ENCODE measurements at places on chromosomes 6 and 20.

DNA sequence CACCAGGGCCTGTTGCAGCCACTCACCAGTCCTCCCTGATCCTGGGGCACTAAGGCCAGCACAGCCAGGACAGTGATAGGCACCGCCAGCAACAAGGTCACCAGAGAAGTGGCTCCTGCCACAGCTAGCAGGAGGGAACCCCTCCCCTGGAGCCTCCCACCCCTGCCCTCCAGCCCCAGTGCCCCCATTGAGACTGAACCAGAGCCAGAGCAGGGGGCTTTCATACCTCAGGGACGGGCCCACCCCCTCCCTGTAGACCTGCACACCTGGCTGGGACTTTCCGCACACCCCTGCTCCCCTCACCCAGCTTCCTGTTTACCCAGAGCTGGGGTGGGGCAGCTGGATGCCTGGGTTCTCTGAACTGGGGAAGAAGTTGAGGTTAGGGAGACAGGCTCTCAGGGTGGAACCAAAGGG lies at the start of gene LTB:
TSS of gene LTB (minus strand) at position 195 of the 414 bp plus-strand sequence. CDS start at position 188, 7 bp downstream.
- no peak for DNase-seq

DNA sequence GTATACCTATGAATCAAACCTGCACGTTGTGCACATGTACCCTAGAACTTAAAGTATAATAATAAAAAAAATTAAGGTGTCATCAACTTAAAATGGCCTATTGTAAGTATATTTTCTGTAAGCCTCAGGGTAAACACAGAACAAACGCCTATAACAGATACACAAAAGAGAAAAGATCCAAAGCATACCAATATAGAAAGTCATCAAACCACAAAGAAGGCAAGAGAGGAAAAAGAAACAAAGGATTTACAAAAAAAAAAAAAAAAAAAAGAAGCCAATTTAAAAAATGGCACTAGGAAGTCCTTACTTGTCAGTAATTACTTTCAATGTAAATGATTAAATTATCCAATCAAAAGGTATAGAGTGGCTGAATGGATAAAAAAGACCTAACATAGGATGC lies 24.6 kb upstream of the ASF1A start:
- DNase-seq: no peak

- DNase-seq: no peak
Measured at GRCh38 chr6:108732091-108732870, 115.9 kb upstream of the ARMC2 start.

- no peak for DNase-seq
Measured at GRCh38 chr6:148479497-148479896, 136.9 kb downstream of the SASH1 start.

DNA sequence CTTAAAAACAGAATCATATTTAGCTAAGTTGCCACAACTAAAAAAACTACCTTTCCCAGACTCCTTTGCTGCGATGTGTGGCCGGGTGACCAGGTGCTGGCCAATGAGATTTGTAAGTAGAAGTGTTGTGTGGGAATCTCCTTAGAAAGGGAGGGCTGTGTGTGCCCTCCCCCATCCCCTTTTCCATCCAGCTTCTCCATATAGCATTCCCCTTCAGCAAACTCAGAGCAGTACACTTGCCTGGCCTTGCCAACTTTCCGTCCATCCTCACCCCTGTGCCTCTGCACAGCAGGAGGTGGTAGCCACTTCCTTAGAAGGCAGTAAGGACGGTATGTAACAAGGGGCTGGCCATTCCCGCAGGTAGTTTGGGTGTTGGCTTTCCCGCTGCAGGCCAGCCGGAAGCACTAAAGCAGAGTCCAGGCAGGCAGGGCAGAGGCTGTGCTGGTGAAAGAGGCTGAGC lies 22.3 kb upstream of the KCNK16 start:
- no peak for DNase-seq

DNA sequence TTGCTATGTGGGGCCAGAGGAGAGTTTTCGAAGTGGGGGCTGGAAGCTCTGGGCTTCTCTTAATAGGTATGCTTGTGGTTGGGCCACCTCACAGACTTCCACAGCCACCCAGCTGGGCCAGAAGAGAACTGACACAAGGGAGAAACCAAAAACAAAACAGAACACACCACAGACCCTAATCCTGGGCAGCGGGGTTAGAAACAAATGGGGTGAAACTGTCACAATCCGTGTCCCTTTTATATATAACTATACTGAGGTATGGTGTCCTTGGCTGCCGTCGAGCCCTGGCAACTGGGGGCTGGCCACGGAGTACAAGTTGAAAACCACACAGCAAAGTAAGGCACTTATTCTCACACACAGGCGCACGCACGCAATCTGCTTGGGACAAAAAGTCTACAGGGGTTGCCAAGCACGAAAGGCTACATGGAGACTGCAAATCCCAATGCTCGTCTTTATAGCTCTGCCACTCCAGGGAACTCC lies 78.3 kb downstream of the TRAM2 start:
- DNase-seq: no peak

DNA sequence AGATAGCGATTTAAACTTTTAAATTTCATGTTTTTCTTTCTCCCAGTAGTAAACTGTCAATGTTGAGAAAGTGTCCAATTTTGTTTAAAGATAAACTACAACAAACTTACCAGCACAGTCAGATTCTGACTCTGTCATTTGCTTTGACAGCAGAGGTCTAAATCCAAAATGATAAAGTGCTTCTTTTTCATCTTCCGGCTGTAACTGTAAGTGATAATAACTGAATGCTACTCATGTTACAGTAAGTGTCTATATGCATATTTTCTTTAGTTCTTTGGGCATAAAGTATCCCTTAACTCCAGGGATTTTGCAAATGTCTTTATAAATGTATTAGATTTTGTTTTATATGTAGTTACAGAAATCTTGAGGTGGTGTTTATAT lies 610.4 kb downstream of the RFPL4B start:
- DNase-seq: no peak

DNA sequence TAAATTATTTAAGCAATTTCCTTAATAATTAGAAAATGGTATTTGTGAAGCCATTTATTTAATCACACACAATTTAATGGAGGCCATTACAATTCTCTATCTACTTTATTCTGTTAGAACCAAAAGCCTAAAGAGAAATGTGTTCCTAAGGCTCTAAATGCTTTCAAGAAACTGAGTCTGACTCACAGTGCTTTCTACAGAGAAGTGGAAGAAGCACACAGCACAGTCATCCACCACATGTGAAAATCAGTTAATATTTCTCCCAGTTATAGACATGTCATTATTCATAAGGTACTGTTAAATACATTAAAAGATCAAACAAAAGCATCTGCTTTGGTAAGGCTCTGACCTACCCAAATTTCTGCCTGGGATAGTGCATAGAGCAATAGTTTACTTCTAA lies 214.4 kb downstream of the ALDH8A1 start:
- DNase-seq: no peak

- DNase-seq: no peak
Measured at GRCh38 chr6:133337308-133337707, 96.2 kb downstream of the EYA4 start.

DNA sequence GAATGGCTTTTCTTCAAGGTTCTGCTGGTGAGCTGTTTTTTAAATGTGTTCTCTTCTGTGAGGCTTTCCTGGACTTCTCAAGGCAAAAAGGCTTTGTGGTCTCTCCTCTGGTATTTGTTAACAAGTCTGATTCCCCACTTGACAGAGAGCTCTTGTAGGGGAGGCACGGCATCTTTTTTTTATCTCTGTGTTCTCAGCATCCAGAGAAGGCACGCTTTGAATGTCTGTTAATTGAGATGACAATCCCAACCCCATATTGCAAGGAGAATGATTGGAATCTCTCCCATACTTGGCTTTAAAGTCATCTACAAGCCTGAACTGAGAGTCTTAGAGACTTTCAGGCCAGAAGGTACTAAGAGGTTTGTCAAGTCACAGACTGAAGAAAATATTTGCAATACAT lies 22.6 kb downstream of the EDN1 start:
- DNase-seq: no peak

GRCh38 chr6:18368277-18369105 lies 18.7 kb upstream of the RNF144B start:
- DNase-seq: no peak

DNA sequence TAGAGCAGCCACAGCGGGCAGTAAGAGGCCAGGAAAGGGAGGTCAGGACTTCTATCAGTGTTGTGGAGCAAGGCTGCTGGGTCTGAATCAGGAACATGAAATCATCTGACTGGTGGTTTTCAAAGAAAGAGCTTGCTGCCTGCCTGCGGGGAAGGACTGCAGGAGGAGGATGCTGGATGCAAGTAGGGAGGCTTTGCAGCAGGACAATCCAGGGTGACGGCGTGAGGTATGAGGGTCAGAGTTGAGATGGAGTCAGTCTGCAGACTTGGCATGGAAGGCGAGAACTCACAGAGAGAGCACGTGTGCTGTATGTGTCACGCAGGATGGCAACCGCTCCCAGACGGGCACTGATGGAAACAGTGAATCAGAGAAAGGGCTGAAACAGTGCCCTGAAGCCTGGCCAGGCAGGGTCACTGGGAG lies 59.2 kb upstream of the CD93 start:
- no peak for DNase-seq

DNA sequence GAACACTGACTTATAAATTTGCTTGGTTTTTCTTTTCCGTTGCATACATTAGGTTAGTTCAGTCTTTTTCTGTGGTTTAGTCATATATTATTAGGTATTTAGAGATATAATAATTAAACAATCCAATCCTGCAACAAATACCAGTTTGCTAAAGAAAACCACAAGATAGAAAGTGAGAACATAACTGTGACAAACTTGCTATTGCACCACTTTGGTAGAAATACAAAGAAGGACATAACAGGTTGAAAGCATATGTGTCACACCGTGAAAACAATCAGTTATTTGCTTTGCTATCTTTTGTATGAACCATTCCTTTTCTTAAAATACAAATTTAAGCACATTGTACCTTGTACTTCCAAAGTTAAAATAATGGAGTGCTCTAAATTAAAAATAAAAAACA lies 42.0 kb upstream of the KCNQ5 start:
- no peak for DNase-seq

GRCh38 chr6:77813090-77813489 lies 160.3 kb downstream of the MEI4 start:
- DNase-seq: no peak

GRCh38 chr6:7112741-7113313 lies 5.1 kb downstream of the RREB1 start:
- no peak for DNase-seq

DNA sequence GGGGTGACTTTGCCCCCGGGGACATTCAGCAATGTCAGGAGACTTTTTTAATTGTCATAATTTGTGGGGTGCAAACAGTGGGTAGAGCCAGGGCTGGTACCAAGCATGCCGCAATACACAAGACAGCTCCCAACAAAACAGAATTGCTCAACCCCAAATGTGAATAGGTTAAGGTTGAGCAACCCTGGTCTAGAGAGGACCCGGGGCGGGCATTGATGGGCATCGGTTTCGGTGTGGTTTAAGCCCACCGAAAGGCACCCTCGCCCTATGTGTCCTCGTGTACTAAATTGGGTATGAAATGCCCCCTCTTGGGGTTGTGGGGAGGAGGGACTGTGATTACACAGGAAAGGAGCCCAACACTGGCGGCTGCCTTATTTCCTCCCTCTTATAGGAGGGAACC lies 36.0 kb downstream of the KIAA1755 start:
- no peak for DNase-seq

- peak; percentile 49 for DNase-seq
Measured at GRCh38 chr20:31758521-31758920, 19.4 kb downstream of the TPX2 start.

DNA sequence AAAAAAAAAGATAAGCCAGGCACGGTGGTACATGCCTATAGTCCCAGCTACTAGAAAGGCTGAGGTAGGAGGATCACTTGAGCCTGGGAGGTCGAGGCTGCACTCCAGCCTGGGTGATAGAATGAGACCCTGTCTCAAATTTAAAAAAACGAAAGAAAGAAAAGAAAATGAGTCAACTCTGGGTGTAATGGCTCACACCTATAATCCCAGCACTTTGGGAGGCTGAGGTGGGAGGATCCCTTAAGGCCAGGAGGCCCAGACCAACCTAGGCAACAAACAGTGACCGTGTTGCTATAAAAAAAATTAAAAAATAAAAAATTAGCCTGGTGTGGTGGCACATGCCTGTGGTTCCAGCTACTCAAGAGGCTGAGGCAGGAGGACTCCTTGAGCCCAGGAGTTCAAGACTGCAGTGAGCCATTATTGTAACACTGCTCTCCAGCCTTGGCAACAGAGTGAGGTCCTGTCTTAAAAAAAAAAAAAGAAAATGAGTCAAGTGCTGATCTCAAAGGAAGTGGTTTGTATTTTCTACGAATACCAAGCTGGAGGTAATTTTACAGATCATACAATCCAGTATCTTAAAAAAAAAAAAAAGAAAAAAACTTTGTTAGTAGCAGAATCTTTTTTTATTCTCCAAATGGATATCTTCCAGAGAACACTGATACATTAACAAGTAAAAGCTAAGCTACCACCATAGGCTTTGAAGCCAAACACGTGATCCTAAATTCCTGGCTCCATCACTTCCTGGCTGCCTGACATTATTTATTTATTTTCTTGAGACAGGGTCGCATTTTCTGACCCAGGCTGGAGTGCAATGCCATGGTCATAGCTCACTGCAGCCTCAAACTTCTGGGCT lies 5.7 kb downstream of the COMMD7 start:
- no peak for DNase-seq

DNA sequence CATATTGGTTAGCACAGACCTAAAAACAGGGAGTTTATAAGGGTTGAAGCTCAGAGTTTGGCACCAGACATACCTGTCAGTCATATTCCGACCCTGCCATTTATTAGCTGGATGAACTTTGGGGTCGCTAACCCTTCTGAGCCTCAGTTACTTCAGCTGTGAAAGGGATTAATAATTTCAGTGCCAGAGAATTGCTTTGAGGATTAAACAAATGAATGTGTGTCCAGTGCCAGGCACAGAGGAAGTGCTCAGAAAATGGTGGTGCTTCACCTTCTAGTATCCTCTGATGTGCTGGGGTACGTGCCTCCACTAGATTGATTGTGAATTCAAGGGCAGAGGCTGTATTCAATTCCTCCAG lies 4.1 kb upstream of the EPB41L1 start:
- no peak for DNase-seq

GRCh38 chr6:5809450-5809849 lies 197.3 kb downstream of the NRN1 start:
- no peak for DNase-seq

GRCh38 chr6:107550241-107550840 lies 60.4 kb downstream of the SOBP start:
- DNase-seq: no peak

GRCh38 chr6:84770521-84770920 lies 6.1 kb upstream of the TBX18 start:
- no peak for DNase-seq

GRCh38 chr6:166282394-166283032 lies 25.7 kb downstream of the PRR18 start:
- no peak for DNase-seq

- no peak for DNase-seq
Measured at GRCh38 chr6:100338090-100338489, 126.6 kb downstream of the SIM1 start.

DNA sequence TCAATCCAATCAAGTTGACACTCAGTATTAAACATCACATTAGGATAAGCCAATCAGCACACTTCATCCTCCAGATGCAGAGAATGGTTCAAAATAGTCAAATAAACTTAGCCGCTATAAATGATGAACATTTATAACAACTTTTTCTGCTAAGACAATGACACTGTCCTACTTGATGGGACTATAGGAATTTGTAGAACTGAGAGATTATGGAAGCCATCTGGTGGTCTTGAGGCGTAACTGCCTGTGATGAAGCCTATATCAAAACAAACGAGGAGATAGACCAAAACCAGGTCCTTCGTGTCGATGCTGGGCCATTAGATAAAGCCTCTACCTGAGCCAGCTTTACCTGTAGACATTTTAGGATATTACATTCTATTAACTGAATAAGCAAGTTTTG lies 631.1 kb downstream of the COL12A1 start:
- DNase-seq: peak; percentile 20

GRCh38 chr6:137299681-137300080 lies 80.5 kb upstream of the IFNGR1 start:
- no peak for DNase-seq
